HS-27A (cell line): ENCODE measurements at places on chromosomes 7 and 10.

DNA sequence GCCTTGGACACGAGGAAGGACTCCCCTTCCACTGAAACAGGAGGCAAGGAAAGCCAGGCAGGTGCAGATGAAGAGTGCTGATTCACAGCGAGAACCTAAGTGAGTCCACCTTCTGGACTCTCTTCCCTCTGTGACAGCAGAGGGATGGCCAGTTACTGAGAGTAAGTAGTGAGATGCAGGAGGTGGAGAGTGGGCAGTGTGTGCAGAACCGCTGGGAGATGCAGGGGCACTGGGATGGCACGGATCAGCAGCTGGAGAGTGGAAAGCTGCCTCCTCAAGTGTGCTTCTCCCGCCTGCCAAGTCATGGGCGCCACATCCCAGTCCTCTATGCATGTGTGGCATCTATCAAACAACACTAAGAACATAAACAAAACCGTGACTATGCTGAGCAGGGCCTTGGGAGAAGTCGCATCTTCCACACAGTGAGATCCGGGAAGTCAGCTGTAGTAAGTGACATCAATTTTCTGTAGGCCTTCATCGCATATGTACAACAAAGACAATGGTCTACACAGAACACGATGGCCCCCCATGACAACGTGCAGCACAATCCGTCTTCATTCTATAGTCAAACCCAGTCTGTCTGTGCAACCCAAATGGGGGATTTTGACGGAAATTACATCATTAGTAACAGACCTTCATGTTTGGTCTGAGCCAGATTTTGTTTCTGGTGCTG, 217.4 kb upstream of the KLF14 start:
- DNase-seq: no peak

GRCh38 chr10:18164093-18164492, 23.9 kb downstream of the CACNB2 start:
- DNase-seq: no peak

GRCh38 chr10:75398692-75399460, 2.7 kb downstream of the ZNF503 start:
- DNase-seq: no peak

- no peak for DNase-seq
Observed at GRCh38 chr7:101622609-101623173, 6.4 kb downstream of the MYL10 start.

DNA sequence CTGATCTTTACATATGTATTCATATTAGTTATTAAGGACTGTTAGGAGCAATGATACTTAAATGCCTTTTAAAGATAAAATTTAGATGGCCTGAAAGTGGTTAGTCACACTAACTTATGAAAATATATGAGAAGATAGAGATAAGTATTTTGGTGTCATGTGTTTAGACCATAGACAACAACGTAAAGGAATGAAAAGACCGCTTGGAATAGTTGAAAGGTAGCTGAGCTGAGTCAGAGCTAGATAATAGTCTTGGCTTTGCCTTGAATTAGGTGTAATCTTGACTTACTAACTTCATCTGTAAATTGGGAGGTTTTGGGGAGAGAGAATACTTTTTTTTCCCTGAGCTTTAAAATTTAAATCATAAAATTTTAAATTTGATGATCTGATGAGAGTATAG, 127.0 kb downstream of the LYZL1 start:
- no peak for DNase-seq

- DNase-seq: no peak
Observed at GRCh38 chr7:92133133-92133736, 1.0 kb downstream of the CYP51A1 start.

DNA sequence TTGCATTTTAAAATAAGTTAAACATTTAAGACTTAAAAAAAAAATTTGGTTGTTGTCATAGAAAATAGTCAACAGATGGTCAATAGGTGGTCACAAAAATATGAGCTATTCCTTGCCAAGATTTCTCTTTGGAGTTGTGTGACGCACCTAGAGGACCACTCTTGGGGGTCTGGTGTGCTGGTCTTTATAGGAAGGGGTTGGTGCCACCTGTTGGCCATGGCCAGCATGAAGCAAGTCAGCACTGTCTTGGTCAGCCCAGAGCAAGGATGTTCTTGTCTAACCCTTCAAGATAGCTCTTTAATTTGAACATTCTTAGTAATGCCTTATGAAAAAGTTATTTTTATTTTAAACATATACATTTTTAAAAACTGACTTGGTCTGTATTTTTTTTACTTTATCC, 267.9 kb upstream of the CNTNAP2 start:
- no peak for DNase-seq

GRCh38 chr7:93332172-93332571, 100.0 kb downstream of the VPS50 start:
- no peak for DNase-seq

GRCh38 chr7:20441346-20441745, 110.6 kb downstream of the ITGB8 start:
- no peak for DNase-seq

DNA sequence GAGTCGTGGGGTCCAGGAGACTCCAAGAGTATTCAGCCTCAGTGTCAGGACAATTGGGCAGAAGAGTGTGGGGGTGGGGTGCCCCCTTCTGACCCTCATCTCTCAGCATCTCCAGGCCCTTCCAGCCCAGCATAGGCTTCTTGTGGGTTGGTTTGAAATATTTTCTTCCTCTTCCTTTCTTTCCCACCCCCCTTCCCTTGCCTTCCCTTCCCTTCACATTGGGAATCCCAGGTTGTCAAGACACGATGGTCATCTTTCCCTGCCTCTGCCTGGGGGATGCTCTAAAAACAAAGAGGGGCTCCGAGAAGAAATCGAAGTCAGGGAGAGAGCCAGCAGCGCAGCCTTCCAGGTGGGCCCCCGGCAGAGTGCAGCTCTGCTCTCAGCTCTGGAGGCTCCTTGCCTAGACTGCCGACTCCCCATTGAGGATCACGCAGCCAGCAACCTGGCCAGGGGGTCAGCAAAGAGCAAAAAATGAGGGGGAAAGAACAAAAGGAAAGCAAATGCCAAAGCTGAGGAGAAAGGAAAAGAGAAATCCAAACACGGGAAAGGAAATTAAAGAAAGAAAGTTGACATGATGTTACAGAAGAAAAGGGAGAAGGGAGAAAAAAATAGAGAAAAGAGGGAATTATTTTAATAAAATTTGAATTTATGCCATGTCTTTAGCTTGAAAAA, 1.5 kb downstream of the PAX2 start:
- no peak for DNase-seq

GRCh38 chr10:35674843-35675242, 32.7 kb upstream of the FZD8 start:
- no peak for DNase-seq

DNA sequence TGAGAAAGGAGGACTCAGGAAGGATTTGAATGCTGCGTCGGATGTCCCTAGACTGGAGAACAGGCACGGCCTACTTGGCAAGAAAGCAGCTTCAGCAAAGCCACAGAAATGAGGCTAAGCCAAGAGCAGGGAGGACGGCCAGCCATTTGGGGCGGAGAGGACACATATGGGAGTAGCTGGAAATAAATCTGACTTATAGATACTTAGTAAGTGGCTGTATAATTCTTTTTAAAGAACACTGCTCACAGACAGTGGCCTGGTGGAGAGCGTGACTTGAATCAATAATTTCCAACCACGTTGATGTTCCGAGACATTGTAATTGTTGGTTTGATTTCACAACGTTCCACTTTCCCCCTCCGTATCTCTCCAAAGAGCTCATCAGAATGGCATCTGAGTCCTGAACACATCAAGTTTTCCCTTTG, 67.7 kb upstream of the JCAD start:
- DNase-seq: no peak

DNA sequence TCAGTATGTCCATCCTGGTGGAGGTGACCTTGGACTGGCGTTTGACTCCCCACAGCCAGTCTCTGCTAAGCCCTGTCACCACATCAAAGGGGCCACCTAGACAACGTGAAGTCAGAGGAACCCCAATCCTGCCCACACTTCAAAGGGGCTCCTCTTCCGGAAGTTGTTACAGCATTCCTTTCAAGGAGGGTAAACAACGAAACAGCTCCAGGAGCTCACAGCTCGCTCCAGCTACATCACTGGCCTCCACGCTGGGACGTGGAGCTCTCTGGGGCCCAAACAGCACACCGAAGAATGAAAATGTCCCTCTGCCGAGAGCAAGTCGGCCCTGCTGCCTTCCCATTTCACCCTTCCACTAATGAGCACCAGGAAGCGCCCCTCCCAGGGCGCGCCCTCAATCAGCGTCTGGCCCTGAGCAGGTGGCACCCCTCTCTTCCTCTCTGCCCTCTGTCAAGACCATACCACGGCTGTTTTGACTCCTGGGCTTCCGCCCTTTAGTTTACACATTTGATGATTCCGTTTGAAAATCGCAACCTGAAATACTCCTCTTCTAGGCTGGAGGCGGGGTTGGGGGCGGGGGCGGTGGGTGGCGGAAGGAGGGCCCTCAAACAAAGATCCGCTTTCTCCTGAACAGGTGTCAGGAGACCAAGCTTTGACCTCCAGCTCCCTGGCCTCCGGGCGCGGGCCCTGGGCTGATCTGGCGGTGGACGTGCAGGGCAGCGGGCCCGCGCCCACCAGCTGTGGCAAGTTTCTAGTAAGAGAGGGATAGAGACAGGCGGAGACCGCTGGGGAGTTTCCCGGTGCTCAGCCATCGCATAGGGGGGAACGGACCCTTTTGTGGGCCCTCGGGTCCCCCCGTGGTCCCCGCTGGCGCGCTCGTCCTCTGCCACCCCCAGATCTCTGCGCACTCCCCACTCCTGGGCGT, 53.1 kb upstream of the KDM7A start:
- no peak for DNase-seq

DNA sequence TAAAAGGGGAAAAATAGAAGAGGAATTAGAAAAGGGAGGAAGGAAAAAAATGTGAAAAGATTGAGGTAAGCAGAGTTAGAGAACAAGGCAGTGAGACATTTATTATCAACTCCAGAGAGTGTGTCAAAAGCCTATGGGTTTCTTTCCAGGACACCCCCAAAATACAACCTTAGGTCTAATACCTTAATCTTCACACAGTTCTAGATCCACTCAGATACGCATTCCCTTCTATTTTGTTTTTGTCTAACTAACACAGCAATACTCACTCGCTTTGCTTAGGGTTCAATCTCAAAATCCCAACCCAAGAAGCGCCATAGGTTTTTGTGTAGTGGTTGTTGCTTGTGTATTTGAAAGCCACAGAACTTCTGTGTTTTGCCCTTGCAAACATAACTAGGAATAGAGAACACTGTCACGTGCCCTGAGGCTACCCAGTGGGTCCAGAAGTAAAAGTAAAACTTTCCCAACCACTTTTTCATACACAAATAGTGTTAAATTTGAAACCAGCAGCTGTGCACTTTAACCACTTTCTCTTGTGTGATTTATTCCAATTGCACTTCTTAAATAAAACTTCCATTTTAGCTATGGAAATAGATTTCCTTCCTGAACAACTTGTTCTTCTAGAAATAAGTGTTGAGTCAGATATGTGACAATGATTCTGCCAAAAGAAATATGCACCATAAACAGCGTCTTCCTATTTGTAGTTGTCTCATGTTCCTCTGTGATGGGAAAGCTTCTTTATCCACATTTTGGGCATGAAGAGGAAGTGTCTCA, 414.7 kb upstream of the GHITM start:
- DNase-seq: no peak

DNA sequence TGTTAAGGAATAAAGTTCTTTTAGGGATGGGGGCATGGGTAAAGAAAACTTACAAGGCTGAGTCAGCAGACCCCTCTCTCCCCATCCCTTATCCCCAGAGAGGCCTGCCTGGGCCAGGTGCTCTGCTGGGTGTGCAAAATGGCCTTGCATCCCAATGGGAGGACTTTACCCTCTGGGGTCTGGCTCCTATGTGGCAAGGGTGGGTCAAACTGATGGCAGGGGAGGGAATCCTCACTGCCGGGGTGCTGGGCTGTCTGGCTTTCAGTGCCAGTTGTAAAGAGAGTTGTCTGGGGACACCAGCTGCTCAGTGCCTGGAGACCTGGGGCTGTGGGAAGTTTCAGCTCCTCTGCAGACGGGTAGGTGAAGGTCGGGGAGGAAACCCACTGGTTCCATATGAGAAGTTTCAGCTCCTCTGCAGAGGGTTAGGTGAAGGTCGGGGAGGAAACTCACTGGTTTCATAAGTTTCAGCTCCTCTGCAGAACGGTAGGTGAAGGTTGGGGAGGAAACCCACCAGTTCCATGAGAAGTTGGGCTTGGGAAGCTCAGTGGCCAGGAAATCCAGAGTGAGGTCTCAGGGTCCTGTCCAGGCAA, 127.2 kb upstream of the PODXL start:
- no peak for DNase-seq

DNA sequence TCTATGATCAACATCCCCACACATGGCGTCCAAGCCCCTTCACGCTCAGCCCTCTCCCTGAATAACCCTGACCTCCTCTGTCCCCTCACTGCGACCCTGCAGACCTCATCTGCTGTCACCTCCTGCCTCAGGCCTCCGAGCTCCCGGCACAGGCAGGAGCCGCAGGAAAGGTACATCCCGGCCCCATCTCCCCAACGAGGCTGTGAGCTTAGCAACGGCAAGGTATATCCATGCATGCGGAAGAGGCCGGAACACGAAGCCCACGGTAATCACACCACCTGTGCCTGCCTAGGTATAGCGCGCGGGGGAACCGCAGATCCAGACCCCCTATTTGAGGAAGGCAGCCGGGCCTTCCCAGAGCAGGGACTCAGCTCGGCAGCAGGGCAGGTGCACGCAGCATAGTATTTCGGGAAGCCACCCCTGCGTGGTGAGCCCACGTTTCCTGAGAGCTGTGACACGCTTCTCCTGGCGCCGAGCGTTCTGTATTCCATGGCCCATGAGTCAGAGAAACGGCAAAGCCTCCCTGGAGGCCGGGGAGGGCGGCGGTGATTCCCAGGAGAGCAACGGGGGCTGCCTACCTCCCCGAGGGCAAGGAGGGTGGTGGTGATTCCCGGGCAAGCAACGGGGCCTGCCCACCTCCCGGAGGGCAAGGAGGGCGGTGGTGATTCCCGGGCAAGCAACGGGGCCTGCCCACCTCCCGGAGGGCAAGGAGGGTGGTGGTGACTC, 50.1 kb upstream of the DNAAF5 start:
- DNase-seq: no peak

DNA sequence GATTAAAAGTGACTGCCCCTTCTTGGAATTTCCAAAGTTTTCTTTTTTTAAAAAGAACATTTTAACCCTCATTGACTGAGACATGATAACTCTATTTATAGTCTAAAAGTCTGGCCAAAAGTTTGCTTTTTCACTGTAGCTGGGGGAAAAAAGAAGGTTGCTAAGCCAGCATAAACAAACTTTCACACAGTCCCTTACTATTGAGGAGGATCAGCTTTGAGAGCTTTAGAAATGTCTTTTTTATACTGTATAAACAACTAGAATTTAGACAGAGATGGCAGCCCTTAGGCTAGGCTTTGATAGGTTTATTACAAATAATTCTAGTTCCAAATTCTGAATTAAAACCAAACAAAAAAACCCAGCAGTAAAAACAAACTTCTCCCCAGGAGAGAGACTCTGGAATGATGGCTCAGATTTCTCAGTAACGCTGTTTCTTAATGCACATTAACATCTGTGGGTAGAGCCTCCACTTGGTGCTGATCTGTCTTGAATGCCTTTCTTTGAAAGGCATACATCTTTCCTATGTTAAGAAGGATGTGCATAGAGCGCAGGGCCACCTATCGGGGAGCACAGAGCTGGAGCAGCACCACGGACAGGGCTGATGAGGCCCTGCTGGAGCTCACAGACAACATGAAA, 100.9 kb upstream of the PDLIM1 start:
- DNase-seq: no peak
